ENCODE measurements at places on chromosomes 5 and 9.

DNA sequence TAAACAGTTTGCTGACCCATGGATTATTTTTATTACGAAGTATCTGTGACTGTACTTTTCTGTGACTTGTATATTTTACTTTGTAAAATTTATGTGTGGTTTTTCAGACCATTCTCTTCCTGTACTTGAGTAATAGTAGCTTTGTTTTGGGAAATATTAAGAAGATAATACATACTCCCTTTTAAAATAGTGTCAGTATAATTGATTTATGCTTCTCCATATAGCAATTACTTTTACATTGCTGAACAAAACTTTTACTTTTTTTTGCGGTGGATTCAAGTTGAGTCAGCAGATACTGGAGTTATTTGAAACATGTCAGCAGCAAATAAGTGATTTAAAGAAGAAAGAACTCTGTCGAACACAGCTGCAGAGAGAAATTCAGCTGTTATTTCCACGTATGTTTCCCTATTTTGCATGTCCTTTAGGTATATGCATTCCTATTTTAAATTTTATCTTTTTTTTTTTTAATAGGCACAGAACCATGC is 28.4 kb downstream of the TENT2 start:
- no peak overlapping the region for H3K4me3 ChIP-seq
- no peaks in the 10 kb centered on the region for H3K27me3 ChIP-seq
- H3K4me1 ChIP-seq = peaks cover 29% of the 10 kb centered on the region
- DNase-seq = no peak

- no peak overlapping the region for H3K4me3 ChIP-seq
- no peak for DNase-seq
- peaks cover 12% of the 10 kb centered on the region for H3K4me1 ChIP-seq
- H3K36me3 ChIP-seq = no peaks in the 10 kb centered on the region
- H3K27ac ChIP-seq = no peak overlapping the region
- H3K27me3 ChIP-seq = no peaks in the 10 kb centered on the region
Observed at GRCh38 chr9:2228132-2228531, 213.0 kb downstream of the SMARCA2 start.

DNA sequence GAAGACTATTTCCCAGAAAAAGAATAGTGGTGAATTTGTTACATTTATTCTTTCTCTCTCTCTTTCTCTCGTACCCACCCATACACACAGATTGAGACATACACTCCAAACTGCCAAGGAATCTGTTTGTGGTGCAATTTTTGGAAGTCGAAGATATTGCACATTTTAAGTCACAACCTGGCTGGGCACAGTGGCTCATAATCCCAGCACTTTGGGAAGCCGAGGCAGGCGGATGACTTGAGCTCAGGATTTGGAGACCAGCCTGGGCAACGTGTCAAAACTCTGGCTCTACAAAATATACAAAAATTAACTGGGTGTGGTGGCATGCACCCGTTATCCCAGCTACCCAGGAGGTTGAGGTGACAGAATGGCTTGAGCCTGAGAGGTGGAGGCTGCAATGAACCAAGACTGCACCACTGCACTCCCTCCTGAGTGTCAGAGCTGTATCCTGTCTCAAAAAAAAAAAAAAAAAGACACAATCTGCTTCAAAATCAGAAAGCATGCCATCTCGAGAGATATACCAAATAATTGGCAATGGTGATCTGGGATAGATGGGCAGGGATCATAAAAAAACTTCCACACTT is 19.2 kb upstream of the PLIN2 start:
- H3K27ac ChIP-seq = no peak overlapping the region
- DNase-seq = no peak
- H3K27me3 ChIP-seq = no peaks in the 10 kb centered on the region
- peaks cover 19% of the 10 kb centered on the region for H3K4me1 ChIP-seq
- H3K36me3 ChIP-seq = no peaks in the 10 kb centered on the region
- no peak overlapping the region for H3K4me3 ChIP-seq

DNA sequence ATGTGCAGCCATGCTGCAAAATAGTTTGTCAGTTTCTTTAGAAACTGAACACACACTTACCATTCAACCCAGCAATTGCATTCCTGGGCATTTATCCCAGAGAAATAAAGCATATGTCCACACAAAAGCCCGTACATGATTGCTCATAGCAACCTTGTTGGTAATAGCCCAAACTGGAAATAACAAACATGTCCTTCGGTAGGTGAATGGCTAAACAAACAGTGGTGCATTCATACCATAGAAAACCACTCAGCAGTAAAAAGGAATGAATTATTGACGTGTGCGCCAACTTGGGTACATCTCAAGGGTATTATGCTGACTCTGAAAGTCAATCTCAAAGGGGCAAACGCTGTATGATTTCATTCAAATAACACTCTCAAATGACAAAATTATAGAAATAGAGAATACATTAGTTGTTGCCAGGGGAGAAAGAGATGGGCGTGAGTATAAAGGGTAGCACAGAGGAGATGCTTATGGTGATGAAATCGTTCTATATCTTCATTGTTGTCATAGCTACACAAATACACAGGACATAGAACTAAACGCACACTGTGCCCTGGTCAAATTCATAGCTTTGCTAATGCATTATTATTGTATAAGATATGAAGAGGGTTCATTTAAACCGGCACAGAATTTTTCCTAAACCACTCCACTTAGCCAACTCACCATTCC is 58.2 kb downstream of the DRD1 start:
- H3K36me3 ChIP-seq = no peaks in the 10 kb centered on the region
- no peak overlapping the region for H3K27ac ChIP-seq
- H3K4me3 ChIP-seq = no peak overlapping the region
